ENCODE measurements at places on chromosomes 5 and 9.
A peak's percentile ranks its signal among the peaks of the same experiment; 100 is the strongest.

- DNase-seq: no peak
Observed at GRCh38 chr5:176803943-176804498, 6.3 kb upstream of the UNC5A start.

DNA sequence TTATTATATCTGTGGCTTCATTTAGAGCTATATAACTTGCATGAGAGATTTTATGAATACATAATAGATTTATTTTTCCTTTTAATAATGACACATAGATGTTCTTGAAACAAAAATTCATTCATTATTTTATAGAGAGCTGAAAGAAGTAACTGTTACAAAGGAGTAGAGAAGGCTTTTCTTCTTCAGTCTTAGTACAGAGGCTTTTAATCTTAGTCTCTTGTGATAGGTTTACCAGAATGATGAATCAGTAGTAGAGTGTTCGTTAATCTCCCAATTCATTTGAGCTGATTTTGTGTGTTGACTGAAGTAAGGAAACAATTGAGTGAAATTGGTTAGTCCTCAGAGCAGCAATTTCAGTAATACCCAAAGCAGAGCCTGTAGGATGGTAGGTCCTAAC lies 1284.1 kb upstream of the ACO1 start:
- no peak for DNase-seq

GRCh38 chr5:107502676-107503060 lies 168.1 kb downstream of the EFNA5 start:
- DNase-seq: no peak

DNA sequence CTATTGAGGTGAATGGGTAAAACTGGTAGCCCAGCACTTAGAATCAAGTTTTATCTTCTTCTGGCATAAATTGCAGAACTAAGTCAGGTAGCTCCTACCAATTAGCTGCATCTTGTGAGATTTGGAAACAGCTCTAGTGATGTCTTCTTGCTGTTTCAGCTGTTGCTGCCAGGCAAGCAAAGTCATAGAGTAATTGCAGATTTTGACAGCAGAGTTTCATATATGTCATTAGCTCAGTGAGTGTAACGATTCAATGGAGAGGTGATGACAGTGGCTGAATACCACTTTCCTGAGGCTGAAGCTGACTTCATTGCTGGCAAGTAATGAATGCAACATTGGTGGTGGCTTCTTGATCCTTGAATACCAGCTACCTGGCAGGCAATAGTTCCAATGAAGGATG lies 1109.7 kb upstream of the CDH18 start:
- DNase-seq: no peak

DNA sequence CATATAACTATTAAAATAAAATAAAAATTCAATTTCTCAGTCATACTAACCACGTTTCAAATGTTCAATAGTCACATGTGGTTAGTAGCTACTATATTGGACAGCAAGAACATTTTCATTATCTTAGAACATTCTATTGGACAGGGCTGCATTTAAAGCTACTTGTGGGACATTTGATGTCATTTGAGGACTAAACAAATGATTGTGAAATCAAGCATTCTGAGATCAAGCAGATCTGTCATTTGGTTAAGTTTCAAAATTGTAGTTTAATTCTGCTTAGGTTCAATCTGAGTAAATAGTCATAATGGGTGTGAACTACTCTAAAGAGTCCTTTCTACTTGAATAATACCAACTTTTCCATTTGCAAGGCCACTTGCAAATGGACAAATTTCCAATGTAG lies 226.9 kb upstream of the C9orf72 start:
- no peak for DNase-seq

DNA sequence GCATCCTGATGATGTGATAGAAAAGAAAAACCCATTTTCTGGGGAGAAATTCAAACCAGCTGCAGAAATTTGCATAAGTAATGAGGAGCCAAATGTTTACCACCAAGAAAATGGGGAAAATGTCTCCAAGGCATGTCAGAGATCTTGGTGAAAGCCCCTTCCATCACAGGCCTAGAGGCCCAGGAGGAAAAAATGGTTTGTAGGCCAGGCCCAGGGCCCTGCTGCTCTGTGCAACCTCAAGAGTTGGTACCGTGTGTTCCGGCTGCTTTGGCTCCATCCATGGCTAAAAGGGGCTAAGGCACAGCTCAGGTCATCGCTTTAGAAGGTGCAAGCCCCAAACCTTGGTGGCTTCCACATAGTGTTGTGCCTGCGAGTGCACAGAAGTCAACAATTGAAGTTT lies 543.1 kb downstream of the ZNF608 start:
- DNase-seq: no peak

GRCh38 chr9:81384911-81385310 lies 304.4 kb downstream of the TLE1 start:
- no peak for DNase-seq

DNA sequence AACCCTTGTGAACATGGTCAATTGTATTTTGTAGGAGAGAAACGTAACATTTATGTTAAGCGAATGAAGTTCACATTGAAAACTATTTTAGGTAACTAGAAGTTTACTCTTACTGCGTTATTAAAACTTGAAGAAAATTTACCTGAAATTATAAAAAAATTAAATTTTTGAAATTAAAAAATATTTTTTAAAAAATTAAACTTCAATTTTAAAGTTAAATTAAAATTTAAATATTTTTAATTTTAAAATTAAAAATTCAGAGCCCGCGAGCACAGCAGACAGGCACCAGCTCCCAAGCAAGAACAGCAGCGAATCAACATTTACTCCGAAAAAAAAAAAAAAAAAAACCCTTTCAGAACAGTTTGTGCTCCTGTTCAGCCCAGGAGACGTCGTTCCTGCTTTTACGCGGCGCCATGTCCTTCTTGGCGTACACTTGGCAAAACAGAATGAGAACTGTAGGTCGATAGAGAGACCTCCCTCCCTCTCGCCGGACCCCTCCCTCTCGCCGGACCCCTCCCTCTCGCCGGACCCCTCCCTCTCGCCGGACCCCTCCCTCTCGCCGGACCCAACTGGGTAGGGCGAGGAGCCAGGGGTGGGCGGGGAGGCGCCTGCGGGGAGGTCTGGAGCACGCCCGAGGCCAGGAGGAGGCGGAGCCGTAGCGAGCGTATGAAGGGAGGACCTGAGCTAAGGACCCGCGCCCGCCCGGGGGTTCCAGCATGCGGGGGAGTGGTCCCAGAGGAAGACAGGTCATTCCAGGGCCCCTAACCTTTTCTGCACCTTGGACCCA lies 235.8 kb downstream of the ROR2 start:
- DNase-seq: no peak

DNA sequence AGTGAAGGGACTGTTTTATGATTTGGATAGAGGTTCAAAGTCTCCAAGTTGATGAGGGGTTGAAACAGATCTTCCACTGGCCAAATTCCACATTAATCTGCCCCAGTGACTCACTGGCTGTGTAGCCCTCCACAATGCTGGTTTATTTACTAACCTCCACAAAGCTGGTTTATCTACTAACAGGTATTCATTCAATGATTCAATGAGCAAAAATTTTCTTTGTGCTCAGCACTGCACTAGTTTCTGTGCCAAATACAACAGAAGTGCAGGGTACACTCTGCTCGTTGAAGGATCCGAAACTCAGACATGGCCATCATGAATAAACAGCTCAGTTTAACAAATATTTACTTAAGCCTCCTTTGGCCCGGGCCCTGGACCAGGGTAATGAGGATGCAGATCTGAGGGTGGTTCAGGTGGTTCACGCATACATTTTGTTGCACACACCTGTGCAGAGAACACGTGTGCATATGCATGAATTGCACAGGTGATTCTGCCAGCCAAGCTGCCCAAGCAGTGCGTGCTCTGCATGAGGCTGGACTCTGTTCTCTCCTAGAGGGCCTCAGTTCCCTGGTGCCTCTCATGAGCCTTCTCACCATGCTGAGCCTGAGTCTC lies 71.0 kb downstream of the SH3PXD2B start:
- DNase-seq: no peak

DNA sequence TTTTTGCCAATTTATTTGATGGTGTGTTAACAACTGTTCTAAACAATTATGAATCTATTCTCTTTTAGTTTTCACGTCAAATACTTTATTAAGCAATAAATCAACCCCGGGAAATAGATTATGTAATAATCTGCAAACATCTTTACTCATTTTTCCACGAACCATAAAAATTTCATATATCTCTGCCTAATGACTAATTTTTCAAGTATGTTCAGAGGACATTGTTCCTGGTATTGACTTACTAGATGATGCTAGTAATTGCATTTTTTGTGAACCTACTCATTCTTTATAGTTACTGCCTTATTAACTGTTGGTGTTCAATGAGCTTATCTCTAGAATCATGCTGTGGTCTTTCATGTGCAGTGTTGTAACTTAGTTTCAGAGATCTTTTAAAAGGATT lies 41.0 kb upstream of the FBN2 start:
- no peak for DNase-seq

- DNase-seq: no peak
Observed at GRCh38 chr9:33272061-33272460, 7.2 kb downstream of the CHMP5 start.

DNA sequence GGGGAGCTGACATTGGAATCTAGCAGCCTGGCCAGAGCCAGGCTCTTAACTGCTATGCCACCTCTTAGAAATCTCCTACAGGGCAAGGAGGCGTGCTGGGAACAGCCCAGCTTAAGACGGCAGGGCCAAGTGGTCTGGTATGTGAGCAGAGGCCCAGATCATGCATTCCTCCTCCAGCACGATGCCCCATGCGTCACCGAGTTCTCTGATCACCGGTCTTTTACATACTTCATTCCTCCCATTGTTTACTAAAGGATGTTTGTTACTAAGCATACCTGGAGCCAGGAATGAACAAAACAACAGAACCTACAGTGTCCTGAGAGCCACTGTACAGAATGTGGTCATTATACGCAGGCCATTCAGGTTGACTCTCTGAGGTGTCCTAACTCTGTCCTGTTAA lies 73.8 kb downstream of the TRIO start:
- DNase-seq: no peak

GRCh38 chr5:64869419-64869818 lies 100.7 kb downstream of the CWC27 start:
- no peak for DNase-seq

DNA sequence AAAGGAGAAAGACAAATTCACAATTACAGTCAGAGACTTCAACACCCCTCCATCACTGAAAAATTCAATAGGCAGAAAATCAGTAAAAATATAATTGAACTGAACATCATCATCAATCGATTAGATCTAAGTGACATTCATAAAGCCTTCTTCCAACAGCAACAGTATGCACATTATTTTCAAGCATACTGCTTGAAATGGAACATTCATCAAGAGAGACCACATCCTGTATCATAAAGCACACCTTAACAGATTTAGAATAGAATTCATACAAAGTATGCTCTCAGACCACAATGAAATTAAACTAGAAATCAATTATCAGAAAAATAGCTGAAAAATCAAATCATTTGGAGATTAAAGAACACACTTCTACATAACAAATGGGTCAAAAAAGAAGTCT lies 39.1 kb downstream of the ERMP1 start:
- no peak for DNase-seq

- peak; percentile 38 for DNase-seq
Observed at GRCh38 chr5:177132136-177133095, 1.2 kb upstream of the NSD1 start.

- DNase-seq: no peak
Observed at GRCh38 chr5:115069087-115069968, 100.4 kb downstream of the TRIM36 start.

GRCh38 chr9:35652829-35653209 lies 2.1 kb upstream of the SIT1 start:
- no peak for DNase-seq

- DNase-seq: no peak
Observed at GRCh38 chr5:180673371-180674089, 24.1 kb upstream of the FLT4 start.

All from activated CD4-positive, alpha-beta T cell treated with anti-CD3 and anti-CD28 coated beads for 4 hours (primary cell).